ENCODE measurements at places on chromosomes 7 and 10. TPM values are rescaled to one million over a fixed set of nuclear protein-coding genes. Genes with fewer than 3 reads are reported as not detected.

GIMAP2 gene
- total RNA-seq = 7.4 TPM

TMEM139 gene
- 0.40 TPM for total RNA-seq

SLC26A3 gene
- total RNA-seq = not detected

GIMAP5 gene
- total RNA-seq = 11.6 TPM

HMX3 gene
- total RNA-seq = not detected

OR2A1 gene
- 0.13 TPM for total RNA-seq

NPY4R2 gene
- not detected for total RNA-seq

Data from muscle of leg (tissue), 16 donors.